HAP-1 (cell line): ENCODE measurements at places on chromosomes 4 and X.

- no peak for DNase-seq
These were observed 156.4 kb upstream of the TBL1X start for GRCh38 chrX:9308426-9308825.

GRCh38 chr4:72663828-72664227, 94.8 kb upstream of the ADAMTS3 start:
- no peak for DNase-seq

GRCh38 chr4:33722800-33723516, 2521.4 kb downstream of the ARAP2 start:
- no peak for DNase-seq

GRCh38 chr4:108203377-108203776, 34.6 kb upstream of the LEF1 start:
- DNase-seq, result no peak

GRCh38 chr4:128840711-128841318, 31.3 kb downstream of the JADE1 start:
- no peak for DNase-seq

- DNase-seq, result no peak
These were observed 43.5 kb downstream of the NDST3 start for GRCh38 chr4:118077767-118078105.

- DNase-seq, result no peak
These were observed 3.3 kb downstream of the NKX6-1 start for GRCh38 chr4:84495794-84496261.

GRCh38 chr4:101037249-101037648, 310.1 kb downstream of the PPP3CA start:
- DNase-seq, result no peak

- peak; percentile 15 for DNase-seq
These were observed 3.5 kb downstream of the BEND4 start for GRCh38 chr4:42149004-42149403.

DNA sequence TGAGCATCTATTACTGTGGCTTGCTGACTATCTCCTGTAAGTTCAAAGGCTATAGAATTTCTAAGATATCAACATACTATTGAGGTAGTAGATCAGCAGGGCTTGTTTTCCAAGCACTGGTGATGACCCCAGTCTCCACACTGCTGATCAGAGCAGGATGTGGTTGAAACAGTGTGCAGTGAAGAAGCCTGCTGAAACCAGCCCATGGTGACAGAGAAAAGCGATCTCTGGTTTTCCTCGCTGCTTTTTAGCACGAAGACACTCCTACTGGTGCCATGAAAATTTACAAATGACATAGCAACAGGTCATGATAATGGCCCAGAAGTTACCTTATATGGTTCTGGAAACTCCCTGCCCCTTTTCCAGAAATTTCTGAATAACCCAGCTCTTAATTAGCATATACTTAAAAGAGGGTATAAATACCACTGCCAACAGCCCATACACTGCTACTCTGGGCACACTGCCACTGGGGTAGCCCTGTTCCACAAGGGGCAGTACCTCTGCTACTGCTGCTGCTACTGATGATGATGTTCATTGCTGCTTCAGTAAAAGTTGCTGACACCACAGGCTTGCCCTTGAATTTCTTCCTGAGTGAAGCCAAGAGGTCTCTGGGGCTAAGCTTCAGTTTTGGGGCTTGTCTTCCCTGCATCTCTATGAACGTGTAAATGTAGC, 1689.5 kb upstream of the PCDH10 start:
- DNase-seq, result no peak

GRCh38 chrX:39678914-39679313, 418.8 kb downstream of the BCOR start:
- DNase-seq, result no peak

DNA sequence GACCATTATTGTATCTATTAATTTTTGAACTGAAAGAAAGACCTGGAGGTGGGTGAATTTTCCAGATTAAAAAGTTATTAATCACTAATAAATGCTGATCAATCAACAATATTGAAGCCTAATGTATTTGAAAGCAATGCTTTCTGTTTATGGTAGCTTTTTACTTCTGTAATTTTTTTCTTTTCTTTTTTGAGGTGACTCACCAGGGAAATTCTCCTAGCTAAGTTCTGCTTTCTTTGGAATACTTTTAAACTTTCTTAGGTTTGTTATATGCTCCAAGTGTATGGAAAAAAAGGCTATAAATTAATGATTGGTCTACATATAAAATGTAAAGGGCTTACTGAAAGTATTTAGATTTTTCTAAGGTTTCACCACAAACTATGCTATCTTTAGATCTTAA, 94.2 kb downstream of the MBNL3 start:
- no peak for DNase-seq

DNA sequence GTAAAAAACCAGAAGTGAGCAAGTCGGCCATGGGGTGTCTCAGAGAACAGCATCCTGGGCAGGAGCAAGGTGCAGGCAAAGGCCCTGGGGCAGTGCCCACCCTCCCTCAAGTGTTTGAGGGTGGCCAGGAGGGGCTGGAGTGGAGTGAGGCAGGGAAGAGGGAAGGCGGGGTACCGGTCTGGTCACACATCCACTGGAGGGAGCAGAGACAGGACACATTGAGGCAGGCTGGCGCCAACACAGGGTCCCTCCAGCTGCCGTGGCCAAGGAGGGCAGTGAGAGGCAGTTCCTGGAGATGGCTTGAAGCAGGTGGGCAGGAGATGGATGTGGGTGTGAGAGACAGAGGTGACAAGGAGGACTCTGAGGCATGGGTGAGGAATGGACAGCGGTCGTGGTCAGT, 20.3 kb upstream of the RNF4 start:
- DNase-seq, result no peak

DNA sequence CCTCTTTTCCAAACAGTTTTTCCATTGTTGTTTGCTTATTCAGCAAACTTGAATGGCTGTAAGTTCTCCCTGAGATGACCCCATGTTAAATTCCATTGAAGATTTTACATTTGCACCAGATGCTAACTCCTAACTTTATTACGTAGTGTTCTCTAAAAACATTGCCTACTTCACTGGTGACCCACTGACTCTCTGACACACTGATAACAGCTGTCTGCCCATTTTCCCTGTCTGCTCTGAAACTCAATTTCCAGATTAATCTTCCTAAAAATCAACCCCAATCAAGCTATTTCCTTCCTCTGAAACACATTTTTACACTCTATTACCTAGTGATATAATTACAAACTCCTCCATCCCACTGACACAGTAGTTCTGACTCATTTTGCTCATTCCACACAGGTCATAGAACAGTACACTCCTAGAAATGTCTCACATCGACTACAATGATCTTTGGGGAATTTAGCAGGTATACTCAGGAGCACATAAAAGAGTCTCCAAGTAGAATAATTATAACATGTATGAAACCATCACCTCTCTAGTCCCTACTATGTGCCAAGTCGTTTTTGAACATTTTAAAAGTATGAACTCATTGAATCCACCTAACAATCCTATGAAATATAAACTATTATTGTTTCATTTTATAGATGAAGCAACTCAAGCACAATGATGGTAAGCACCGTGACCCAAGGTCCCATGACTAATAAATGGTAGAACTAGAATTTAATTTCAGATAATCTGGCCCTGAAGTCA, 210.9 kb downstream of the SLIT2 start:
- DNase-seq, result no peak
